Brain microvascular endothelial cell (primary cell): ENCODE measurements at places on chromosomes 3 and 15.
A peak's percentile ranks its signal among the peaks of the same experiment; 100 is the strongest.

DNA sequence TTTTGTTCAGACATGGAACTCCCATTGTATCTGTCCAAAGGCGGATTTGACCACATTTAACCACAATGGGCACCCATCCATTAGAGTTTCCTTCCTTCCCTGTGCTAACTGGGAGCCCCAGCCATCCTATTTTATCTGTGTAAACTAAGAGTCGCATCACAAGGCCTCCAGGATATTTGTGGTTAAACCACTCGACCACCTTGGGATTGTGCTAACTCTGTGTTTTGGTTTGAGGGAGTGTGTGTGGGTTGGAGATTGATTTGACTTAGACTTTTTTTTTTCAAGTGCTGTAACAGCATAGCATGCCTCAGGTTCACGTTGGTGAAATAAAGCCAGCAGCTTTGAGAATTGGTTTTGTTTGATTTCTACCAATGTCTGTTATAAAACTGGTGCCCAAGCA, 100.4 kb upstream of the TP63 start:
- no peak for DNase-seq

GRCh38 chr3:40299721-40300335, 9.7 kb upstream of the EIF1B start:
- peak; percentile 84 for DNase-seq

DNA sequence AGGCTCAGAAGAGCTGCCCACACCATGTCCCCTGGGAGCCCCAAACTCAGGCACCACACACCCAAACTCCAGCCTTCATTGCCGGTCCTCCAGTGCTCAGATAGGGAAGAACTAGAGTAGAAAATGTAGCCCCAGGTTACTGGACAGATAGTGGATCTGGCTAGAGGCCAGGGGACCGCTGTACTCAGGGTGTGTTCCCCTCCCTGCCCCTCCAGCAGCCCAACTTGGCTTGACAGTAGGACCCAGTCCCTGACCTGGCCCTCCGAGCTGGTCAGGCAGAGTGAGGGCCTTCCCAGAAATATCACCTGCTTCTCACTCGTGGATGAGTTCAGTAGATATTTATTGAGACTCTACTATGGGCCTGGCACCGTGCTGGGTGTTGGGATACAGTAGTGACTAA, 100.0 kb downstream of the CORO2B start:
- no peak for DNase-seq

- DNase-seq = no peak
Measured at GRCh38 chr3:143439817-143440216, 320.2 kb downstream of the CHST2 start.

DNA sequence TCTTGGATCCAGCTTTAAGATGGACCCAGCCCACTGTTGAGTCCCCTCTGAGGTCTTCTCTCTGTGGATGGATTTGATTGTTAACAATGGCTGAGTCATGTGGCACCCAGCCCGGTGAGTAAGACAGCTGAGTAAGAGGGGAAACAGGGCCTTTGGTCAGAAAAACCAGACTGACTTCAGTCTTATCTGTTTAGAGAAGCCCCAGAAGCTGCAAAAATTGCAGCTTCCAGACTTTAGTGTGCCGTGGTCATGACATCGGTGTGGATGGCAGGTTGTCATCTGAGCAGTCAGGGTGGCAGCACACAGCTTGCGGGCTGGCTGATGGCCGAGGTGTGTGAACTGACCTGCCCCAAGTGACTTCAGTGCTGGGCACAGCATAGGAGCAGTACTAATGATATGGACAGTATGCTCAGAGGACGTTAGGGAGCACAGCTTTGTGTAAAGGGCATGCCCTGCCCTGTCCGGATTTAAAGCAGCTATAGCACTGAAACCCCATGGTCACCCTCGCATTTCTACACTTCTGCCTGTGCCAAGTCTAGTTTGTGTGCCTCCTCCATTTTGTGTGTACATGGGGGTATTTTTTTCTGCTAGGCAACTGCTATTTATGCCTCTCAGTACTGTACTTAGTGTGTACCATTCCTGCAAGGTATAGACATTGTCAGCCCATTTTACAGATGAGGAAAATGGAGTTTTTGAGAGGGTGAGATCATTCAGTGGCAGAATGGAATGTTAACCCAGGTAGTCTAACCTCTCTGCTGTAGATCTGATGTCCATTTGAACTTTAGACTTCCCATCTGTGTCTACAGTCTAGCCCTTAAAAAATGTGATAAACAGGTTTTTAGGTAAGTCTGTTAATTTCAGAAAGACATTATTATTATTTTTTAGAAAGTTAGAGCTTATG, 44.4 kb downstream of the FLNB start:
- peak; percentile 98 for DNase-seq

DNA sequence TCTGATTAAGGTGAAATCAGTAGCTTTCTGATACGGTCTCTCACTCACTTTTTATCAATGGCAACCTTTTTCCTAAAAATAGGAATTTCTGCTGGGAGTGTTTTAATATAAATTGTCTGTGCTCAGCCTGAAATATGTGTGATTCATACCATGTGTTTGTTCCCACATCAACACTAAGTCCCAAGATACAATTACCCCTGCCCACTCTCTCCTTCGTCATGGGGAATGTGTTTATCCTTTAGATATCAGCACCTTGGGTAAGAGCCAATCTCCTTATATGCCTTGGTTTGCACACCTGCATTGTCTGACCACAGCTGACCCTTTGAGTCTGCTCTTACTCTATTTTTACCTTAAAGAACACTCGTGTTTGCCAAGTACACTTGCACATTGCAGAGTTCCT, 356.4 kb downstream of the LPP start:
- DNase-seq = peak; percentile 76

DNA sequence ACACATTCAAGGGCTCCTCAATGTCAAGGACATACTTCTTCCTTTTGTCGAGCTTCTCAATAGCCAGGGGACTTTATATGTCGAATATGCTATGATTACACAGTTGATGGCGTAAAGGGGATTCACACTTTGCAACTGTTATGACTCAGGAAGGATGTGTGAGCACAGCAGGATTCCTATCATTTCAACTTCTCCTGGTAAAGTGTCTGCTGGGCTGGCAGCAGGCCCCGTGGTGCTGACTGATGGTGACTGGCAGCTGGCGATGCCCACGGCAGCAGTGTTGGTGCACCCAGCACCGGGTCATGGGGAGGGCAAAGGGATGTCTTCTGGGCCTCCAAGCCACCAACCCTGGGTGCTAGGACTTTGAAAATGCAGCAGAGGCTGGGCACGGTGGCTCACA, 44.8 kb upstream of the GNB5 start:
- DNase-seq = no peak

DNA sequence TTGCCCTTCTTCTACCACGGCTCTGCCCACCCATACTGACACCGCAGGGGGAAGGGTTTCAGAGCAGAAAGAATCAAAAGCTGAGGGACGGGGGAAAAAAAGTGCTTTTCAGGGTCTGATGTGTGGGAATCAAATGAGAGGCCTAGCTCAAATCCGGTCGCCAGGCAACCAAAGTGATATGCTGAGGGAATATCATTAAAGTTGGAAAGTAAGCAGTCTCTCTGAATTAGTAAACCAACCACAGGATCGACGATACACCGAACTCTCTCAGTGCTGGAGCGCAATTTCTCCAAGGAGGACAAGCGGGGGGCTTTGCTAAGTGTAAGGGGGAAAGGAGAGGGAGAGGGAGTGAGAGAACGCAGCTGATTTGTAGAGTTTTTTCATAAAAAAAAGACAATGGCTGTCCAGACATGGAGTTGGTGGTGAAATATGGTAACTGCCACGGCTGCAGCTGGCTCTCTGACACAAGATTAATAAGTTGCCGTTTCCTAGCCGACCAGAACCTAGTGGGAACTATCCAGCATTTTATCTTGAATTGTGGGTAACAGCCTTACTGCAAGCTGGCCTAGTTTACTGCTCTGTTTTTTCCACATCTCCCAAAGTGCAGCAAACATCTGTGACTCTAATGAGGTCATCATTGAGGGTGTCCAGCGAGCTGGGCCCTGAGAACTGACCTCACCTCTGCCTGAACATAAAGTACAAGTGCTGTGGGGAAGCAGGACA, 530.2 kb downstream of the SOX2 start:
- DNase-seq = no peak
